ENCODE measurements at places on chromosomes 3 and 15.

- no peak for DNase-seq
Measured at GRCh38 chr3:184977796-184978195, 165.8 kb downstream of the VPS8 start.

DNA sequence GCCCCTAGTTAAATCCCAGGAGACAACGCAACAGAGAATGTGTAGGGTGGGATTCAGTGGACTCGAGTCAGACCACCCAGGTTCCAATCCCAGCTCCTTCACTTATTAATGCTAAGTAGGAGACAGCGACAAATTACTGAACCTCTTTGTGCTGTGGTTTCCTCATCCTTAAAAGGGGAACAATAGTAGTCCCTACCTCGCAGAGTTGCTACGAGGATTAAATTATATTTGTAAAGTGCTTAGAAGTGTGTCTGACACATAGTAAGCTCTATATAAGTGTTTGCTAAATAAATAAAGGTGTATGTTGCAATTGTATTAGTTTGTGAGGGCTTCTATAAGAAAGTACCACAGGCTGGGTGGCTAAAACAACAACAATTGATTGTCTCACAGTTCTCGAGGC, 58.0 kb upstream of the PPARG start:
- DNase-seq, result no peak

DNA sequence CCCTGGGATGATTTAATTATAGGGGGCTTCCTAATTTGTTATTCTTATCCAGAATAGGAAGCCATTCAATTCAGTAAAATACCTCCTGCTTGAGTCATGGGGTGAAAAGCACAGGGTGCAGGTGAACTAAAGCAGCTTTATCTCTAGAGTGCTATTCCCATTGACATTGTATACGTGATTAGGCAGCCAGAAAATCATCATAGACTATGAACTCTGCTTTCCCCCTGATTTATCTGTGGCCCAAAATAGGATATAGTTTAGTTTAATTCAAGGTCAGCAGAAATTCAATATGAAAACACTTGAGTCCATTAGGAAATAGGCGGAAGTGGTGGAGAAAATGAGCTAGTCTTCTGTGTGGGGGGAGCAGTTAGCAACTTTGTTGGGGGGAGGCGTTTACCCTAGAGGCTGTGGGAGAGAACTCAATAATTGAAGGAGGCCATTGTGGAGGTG, 18.2 kb upstream of the PRKCI start:
- no peak for DNase-seq

- no peak for DNase-seq
Measured at GRCh38 chr15:80342148-80342547, 62.0 kb upstream of the ARNT2 start.

- DNase-seq, result no peak
Measured at GRCh38 chr3:124360155-124360554, 368.2 kb upstream of the ROPN1 start.

GRCh38 chr15:38242055-38242454, 10.6 kb upstream of the SPRED1 start:
- DNase-seq, result no peak

Measured in activated T-cell treated with anti-CD3 and anti-CD28 coated beads, Interleukin-2, amount 50 U/mL, for 24 hours (primary cell).